ENCODE measurements at places on chromosomes 5 and 9. TPM values are rescaled to one million over a fixed set of nuclear protein-coding genes. Genes with fewer than 3 reads are reported as not detected.

Gene NAIP
- 2.1 TPM for total RNA-seq

Gene GLT6D1
- not detected for total RNA-seq

Gene PCDHGA10
- total RNA-seq: 5.3 TPM

Gene ZNF189
- total RNA-seq: 23.7 TPM

Gene PCDHA6
- 0.69 TPM for total RNA-seq

Gene SLC23A1
- not detected for total RNA-seq

All from A172 (cell line).